ENCODE measurements at places on chromosomes 3 and 15.

DNA sequence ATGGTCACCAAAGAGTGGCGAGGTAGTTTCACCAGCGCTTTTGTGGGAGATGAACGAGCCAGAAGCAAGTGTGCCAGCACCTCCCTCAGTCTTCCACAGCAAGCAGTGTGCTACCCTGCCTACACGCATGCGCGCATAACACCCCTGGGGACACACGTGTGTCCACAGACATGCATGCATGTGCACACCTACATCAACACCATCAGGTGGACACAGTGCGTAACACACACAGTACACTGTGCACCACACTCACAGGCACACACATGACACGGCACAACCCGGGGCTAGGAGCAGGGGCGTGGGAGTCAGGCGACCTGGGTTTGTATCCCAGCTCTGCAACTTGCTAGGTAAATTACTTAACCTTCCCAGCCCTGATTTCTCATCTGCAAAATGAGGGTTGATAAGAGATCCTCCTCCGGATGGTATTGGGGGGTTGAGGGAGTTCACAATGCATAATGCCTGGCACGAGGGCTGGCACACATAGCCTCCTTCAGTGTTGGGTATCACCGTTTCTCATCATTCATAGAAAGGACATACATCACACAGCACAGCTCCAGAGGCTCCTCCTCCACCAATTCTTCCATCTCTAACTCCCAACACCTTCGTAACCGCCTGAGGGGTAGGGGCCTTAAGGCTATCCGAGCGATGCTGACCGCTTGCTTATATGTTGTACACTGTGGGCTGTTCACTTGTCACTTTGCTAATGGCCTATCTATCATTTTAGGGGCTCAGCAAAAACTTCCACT is 174.9 kb downstream of the SMAD6 start:
- DNase-seq = no peak

GRCh38 chr15:58724466-58724865 is 25.0 kb downstream of the ADAM10 start:
- DNase-seq = no peak

GRCh38 chr15:63284335-63284734 is 6.9 kb downstream of the APH1B start:
- no peak for DNase-seq

DNA sequence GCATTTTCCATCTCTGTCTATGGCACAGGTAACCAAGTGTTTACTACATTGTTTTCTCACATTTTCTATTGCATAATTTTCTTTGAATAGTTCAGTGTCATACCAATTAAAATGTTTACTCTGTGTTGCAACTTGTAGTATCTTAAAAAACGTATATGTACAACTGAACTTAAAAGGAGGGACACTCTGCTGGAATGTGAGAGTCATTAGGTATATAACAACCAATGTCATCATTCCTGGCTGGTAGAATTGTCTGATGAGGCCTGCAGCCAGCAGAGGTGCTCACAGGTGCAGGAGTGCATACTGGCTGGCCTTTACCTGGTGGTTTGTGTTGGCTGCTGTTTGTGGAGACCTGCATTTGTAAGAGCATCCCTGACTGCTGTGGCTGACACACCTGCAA is 19.1 kb upstream of the RARRES1 start:
- no peak for DNase-seq

GRCh38 chr3:76673171-76673570 is 366.7 kb upstream of the ROBO2 start:
- no peak for DNase-seq

DNA sequence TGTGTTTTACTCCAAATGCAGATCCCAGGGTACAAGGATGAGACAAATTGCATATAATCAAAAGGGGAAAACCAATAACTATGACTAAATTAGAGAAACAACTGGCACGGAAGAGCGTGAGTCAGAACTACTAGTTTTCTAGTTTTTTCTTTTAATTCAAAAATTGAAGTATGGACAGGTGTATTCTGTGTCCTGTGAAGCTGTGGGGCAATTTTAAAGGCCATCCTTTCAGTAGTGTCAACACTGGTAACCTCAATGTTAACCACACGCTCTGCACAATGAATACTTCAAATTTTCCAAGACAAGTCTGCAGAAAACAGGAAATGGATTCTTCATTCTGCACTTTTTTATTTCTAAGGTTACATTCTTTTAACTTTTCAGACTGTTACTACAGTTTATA is 32.5 kb upstream of the GOLGA8A start:
- no peak for DNase-seq

GRCh38 chr3:8341821-8342247 is 159.8 kb upstream of the LMCD1 start:
- no peak for DNase-seq

DNA sequence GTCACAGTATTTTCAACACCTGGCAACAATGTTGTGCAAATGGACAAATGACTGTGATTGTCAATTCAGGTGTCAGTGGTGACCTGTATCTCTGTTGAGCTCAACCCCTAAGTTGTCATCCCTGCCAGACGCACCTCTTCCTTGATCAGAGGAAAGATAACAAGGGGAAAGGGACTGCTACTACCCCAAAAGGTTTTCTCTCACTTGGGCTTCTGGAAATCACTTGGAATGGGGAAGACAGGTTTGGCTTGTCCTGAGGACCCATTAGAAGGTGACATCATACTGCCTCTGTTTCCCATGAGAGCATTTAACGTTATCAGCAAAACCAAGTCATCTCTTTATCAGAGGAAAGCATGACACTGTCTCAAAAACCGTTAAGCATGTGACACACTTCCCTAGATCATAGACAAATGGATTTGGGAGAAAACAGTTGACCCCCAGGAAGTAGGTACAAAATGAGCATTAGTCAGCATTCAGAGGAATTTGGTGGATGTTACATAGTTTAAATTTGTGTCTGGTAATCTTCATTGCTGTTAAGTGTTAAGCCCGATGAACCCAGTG is 769.5 kb downstream of the GRM7 start:
- no peak for DNase-seq

DNA sequence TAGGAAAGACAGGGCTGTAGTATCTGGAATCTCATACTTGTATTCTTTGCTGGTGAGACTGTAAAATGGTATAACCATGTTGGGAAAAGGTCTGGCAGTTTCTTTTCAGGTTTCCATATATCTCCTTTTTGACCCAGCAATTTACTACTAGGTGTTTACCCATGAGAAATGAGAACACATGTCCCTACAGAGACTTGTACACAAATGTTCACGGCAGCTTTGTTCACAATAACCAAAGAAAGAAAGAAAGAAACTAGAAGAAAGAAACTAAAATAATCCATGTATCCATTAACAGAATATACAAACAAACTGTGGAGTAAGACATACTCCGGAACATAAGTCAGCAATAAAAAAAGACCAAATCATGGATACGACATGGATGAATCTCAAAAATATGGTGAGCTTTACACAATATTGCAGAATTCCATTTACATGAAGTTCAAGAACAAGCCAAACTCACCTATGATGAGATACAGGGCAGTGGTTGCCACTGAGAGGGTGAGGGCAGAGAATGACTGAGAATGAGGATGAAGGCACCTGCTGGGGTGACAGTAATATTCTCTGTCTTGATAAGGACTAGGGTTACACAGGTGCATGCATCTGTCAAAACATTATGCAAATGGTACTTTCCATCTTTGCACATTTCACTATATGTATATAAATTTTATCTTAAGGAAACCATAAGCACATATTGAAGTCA is 2.7 kb downstream of the RFTN1 start:
- DNase-seq = no peak

GRCh38 chr3:123758081-123758564 is 126.0 kb downstream of the MYLK start:
- no peak for DNase-seq

DNA sequence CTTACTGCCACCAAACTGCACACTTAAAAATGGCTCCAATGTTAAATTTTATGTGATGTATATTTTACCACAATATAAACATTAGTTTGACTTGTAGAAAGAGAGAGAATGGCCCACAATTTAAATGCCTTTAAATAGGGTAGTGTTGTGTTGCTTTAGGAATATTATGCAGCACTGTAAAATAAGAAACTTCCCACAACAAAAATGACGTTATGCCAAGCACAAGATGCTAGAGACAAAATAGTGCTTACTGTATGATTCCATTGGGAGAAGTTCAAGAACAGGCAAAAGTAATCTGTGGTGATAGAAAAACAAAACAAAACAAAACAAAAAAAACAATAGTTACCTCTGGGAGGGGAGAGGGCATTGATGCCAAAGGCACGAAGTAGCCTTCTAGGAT is 91.3 kb downstream of the MEGF11 start:
- DNase-seq = no peak

GRCh38 chr3:31472479-31473390 is 60.0 kb upstream of the STT3B start:
- peak; percentile 48 for DNase-seq

DNA sequence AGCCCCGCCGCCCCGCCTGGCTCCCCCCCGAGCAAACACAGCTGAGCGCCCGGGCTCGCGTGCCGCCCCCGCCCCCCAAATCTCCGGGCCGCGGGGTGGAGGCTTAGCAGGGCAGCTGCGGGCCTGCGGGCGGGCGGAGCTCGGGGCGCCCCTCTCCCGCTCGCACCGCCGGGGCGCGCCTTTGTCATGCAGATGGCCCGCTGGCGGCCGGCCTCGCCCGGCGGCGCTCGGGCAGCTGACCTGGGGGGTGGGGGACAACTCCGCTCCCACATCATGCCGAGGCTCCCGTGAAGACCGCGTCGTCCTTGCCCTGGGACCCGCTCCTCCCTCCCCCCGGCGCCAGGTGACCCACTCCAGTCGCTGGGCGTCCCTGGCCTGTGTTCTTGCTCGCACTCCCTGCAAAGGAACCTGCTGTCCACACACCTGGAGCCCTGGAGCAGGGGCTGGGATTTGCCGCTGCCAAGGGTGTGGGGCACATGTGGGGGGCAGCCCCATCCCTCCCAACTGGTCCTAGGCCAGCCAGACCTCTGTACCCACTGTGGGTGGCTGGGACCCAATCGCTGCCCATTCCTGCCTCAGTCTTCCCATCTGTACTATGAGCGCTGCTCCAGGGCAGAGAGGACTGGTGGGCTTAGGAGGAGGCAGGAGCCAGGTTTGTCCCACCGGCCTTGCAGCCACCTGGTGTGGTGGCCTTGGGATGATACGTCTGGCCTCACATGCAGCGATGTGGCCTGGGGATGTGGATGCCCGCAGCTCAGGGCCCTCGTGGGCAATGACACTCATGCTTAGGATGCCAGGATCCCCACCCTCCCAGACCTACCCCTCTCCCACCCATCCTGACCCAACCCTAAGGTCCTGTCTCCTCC is 33.5 kb downstream of the DNAJB8 start:
- no peak for DNase-seq

GRCh38 chr15:88607951-88608350 is 13.2 kb upstream of the AEN start:
- DNase-seq = no peak

- peak; percentile 66 for DNase-seq
Measured at GRCh38 chr15:47750030-47750739, 32.9 kb downstream of the SEMA6D start.

DNA sequence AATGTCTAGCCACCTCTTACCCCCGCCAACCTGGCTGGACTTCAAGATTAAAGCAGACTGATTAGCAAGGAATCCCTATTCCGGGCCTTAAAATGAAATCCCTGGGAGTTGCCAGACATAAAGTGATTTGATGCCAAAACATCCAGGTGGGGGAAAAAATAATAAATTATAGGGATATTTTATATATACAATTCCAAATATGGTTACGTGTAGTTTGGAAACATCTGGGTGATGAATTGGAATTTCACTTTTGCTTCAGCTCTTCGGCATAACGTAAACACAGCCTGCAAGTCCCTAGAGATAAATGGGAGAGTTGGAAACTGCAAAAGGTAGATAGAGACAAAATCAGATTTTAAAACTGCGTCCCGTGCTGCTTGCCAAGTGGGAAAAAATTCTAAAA is 545.5 kb upstream of the MDFIC2 start:
- no peak for DNase-seq

GRCh38 chr3:25589783-25590258 is 74.9 kb downstream of the TOP2B start:
- DNase-seq = no peak

GRCh38 chr3:194808640-194809097 is 123.0 kb downstream of the FAM43A start:
- peak; percentile 89 for DNase-seq

Measured in foreskin keratinocyte (primary cell).